Left ventricle myocardium inferior (tissue), 1 donor: ENCODE measurements at places on chromosomes 5 and 9. TPM values are rescaled to one million over a fixed set of nuclear protein-coding genes. Genes with fewer than 3 reads are reported as not detected.

DNA sequence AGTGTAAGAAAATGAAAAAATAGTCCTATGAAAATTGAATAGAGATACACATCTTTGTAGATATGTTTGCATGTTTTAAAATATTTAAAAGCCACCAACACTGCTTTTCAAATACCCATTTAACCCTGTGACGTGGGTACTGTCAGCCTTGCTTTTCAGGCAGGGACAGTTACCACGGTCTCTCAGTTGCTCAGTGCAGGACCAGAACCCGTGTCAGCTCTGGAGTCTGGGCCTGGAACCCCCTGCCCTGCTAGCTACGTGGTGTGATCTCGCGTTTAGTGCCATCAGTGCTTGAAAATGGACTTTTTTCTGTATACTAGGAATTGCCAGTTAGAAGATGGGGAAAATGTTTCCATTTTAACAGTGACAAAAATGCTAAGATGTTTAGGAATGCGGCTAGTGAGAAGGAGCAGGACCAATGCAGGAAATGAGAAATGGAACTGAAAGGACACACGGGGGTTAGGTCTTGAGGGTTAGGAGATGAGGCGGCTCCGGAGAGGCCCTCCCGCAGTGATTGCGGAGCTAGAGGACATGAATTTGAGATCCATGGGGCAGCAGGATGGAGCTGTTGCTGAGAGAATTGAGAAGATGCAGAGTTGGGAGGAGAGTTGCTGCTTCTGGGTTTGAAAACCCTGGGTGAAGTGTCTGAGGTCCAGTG, 13.7 kb downstream of the RNU6ATAC start:
- no peaks in the 10 kb centered on the region for H3K4me1 ChIP-seq
- H3K27me3 ChIP-seq: no peaks in the 10 kb centered on the region
- no peak overlapping the region for H3K4me3 ChIP-seq
- no peak for DNase-seq
- H3K27ac ChIP-seq: no peak overlapping the region
- peaks cover 99% of the 10 kb centered on the region for H3K36me3 ChIP-seq

GRCh38 chr9:110583237-110583636, 3.7 kb upstream of the SVEP1 start:
- H3K27ac ChIP-seq: no peak overlapping the region
- DNase-seq: no peak
- peaks cover 63% of the 10 kb centered on the region for H3K27me3 ChIP-seq
- no peak overlapping the region for H3K4me3 ChIP-seq
- H3K4me1 ChIP-seq: peaks cover 19% of the 10 kb centered on the region

- H3K36me3 ChIP-seq: no peaks in the 10 kb centered on the region
- H3K27ac ChIP-seq: no peak overlapping the region
- no peak overlapping the region for H3K4me3 ChIP-seq
- H3K4me1 ChIP-seq: no peaks in the 10 kb centered on the region
- no peak for DNase-seq
These were observed 44.7 kb upstream of the IZUMO3 start for GRCh38 chr9:24590432-24590831.

GRCh38 chr9:38431116-38431515, 6.9 kb upstream of the IGFBPL1 start:
- H3K27ac ChIP-seq: no peak overlapping the region
- DNase-seq: no peak
- H3K36me3 ChIP-seq: no peaks in the 10 kb centered on the region
- H3K4me3 ChIP-seq: no peak overlapping the region
- H3K4me1 ChIP-seq: no peaks in the 10 kb centered on the region

DNA sequence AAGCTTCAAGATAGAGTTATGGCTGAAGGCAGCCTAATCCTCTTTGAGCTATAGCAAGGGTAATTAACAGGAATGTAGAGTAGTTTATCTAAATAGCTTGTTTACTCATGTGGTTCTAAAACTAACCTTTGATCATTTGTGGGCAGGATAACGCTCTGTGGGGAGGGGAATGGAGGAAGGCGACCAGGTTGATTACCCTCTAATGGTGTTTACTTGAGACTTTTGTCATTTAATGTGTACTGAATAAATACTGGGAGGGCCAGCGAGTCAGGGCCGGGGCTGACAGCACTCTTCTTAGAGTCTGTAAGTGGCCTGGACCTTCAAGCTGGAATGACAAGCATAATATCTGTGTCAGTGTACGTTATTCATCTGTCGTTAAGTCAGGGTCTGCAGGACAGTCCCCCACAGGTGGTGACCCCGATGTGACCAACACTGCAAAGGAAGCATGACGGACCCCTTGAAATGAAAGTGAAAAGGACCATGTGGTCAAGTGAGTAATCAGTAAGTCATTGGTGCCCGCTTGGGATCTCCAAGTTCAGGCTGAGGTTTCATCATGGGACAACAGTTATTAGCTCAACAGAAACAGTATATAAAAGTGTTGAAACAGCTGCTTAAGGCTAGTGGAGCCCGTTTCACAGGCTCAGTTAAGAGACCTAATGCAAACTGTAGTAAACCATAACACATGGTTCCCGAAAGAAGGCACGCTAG, 162.6 kb downstream of the CPLANE1 start:
- no peaks in the 10 kb centered on the region for H3K4me1 ChIP-seq
- no peak overlapping the region for H3K27ac ChIP-seq
- H3K27me3 ChIP-seq: no peaks in the 10 kb centered on the region
- no peak for DNase-seq
- H3K36me3 ChIP-seq: peaks cover 15% of the 10 kb centered on the region

GRCh38 chr5:126938466-126938865, 91.9 kb downstream of the MARCHF3 start:
- no peaks in the 10 kb centered on the region for H3K36me3 ChIP-seq
- H3K4me3 ChIP-seq: no peak overlapping the region
- no peak for DNase-seq

The RLN1 gene
- not detected for total RNA-seq

The SMARCA2 gene
- total RNA-seq: 98.0 TPM

- no peak for DNase-seq
- no peaks in the 10 kb centered on the region for H3K36me3 ChIP-seq
- H3K4me1 ChIP-seq: no peaks in the 10 kb centered on the region
- peaks cover 26% of the 10 kb centered on the region for H3K27me3 ChIP-seq
These were observed 42.7 kb upstream of the PPP2R2B start for GRCh38 chr5:146921225-146921624.

GRCh38 chr5:73447530-73448462, 781 bp downstream of the FOXD1 start:
- H3K36me3 ChIP-seq: no peaks in the 10 kb centered on the region
- DNase-seq: no peak
- peaks cover 23% of the 10 kb centered on the region for H3K4me1 ChIP-seq
- H3K27ac ChIP-seq: no peak overlapping the region
- H3K4me3 ChIP-seq: peak overlapping the region; percentile 62
- H3K27me3 ChIP-seq: peaks cover 95% of the 10 kb centered on the region

The APBB3 gene
- 12.1 TPM for total RNA-seq

The AGXT2 gene
- total RNA-seq: not detected

The PDZD2 gene
- total RNA-seq: 120 TPM

The WDR38 gene
- not detected for total RNA-seq

DNA sequence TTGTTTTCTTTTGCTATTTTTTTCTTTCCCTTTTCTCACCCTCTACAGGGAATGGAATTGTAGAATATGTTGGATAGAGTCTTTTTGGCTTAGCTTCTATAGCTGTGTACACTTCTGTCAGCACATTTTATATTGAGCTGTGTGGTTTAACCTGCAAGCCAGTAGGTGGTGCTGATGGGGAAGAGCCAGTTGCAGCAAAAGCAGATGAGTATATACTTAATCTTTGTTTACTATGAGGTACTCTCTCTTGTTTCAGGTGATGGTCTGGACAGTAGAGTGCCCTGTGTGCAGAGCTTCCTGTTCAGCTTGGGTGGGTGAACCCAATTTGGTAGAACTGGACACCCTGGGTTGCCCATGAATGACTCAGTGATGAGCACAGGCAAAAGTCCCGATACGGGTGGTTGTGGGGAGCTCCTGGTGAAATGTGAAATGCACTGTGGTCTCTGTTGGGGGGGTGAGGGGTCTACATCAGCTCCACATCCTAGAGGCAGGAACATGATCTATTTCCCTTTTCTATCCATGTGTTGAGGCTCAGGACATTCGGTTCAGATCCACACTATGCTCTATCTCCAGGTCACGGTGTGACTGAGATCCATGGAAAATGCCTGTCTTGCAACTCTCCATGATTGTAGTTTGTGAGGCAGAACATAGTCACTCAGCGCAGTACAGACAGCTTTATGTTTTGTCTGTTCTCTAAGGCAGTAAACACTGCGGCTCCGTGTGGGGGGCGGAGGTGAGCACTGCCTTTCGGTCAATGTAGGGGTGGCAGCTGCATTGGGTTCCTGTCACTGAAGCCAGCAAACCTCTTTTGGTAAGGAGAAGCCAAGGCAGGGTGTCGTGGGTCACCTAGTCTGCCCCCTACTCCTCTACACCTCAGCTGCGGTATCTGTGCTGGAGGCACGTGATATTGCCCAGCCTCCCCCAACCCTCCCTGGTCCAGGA, 353.2 kb downstream of the PRR16 start:
- H3K36me3 ChIP-seq: no peaks in the 10 kb centered on the region
- H3K4me3 ChIP-seq: no peak overlapping the region
- DNase-seq: no peak
- H3K27ac ChIP-seq: no peak overlapping the region

DNA sequence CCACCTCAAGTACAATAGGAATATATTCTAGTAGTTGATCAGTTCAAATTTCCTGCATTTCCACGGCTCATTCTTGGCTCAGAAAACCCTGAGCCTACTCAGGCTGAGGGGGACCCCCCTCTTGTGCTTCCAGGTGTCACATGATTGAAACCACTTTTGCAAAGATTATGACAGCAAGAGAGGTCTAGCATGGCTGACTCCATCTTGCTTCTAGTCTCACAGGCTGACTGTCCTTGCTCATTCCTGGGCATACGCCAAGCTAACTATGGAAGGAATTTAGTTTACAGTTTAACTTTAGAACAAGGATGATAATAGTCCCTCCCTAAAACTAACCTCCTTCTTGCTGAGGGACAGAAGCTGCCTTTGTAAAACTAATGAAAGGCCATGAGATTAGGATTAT, 154.1 kb downstream of the SNX18 start:
- DNase-seq: no peak
- H3K4me3 ChIP-seq: no peak overlapping the region
- H3K27ac ChIP-seq: no peak overlapping the region
- no peaks in the 10 kb centered on the region for H3K4me1 ChIP-seq
- H3K27me3 ChIP-seq: no peaks in the 10 kb centered on the region

DNA sequence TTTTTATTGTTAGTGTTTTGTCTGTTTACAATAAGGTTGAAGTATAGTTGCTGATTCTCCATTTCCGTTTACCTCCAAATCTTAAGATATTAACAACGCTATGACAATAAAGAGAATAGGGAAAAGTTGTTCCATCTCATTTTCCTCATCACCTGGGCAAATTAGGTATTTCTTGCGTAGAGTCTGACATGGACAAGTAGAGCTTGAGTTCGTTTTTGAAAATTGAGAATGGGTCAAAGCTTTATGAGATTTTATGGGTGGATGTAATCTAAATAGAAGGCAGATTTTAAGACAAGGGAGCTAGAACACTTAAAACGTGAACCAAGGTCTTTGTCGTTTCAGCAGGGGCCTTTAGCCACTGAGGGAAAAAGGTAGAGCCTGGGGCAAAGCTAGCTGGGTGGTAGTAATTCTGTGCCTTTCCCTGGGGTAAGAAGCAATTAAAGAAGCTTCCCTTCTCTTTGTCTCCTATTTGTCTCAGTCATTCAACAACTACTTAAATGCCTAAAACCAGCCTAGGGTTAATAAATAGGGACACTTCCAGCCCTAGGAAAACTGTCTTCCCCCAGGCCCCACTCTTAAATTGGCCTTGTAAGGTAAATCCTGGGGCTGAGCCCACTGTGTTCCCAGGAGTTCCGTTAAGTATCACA, 551 bp upstream of the CAAP1 start:
- H3K36me3 ChIP-seq: no peaks in the 10 kb centered on the region
- H3K27me3 ChIP-seq: no peaks in the 10 kb centered on the region
- peaks cover 37% of the 10 kb centered on the region for H3K4me1 ChIP-seq

- DNase-seq: no peak
- H3K4me1 ChIP-seq: no peaks in the 10 kb centered on the region
- H3K27ac ChIP-seq: no peak overlapping the region
- H3K4me3 ChIP-seq: no peak overlapping the region
These were observed 22.5 kb upstream of the LAMC3 start for GRCh38 chr9:130986356-130986965.

DNA sequence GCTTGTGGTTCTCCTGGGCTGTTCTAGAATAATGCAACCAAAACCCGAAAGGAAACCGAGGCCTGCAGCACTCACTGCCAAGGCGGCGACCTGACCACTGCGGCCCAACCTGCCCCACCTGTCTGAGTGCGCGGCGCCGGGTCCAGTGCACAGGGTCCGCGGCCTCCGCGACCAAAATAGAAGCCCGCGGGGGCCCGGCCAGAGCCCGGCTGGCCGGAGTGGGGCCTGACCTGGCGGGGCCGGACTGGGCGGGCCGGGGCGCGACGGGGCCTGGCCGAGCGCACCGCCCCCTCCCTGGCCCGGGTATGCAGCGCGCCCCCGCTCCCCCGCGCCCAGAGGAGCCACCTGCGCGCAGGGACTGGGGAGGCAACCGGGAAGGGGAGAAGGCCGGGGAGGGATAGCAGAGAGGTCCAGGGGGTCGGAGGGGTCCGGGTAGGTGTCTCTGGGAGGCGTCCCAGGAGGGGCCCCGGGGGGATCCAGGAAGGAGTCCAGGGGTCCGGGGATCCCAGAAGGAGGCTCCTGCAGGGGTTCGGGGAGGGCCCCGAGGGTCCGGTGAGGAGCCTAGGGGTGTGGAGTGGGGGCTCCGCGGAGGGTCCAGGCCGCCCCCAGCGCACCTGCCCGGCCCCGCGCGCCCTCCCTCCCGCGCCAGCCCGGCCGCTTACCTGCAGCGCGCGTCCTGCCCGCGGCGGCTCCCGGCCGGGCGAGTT, 503 bp downstream of the SEMA4D start:
- no peak overlapping the region for H3K27ac ChIP-seq
- peaks cover 11% of the 10 kb centered on the region for H3K27me3 ChIP-seq
- H3K36me3 ChIP-seq: no peaks in the 10 kb centered on the region

The OGN gene
- total RNA-seq: 19.2 TPM

The TGFBR1 gene
- total RNA-seq: 12.3 TPM

The SHC3 gene
- 0.96 TPM for total RNA-seq

DNA sequence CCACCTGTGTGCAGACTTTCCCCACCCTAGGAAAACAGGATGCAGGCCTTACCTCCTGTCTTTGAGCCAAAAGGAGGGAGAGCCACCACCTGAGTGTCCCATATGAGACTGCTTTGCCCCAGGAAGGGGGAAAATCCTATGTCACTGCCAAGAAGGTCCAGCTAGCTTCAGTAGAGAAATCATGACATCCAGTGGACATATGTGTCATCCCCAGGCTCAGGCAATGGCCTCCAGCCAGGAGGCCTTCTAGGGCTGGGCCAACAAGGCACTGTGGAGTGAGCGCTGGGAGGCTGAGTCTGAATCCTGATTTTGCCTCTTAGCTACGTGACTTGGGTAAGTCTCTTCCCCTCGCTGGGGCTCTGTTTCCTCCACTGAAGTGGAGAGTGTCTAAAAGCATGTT, 60.2 kb downstream of the SMIM23 start:
- H3K4me1 ChIP-seq: peaks cover 48% of the 10 kb centered on the region
- H3K4me3 ChIP-seq: no peak overlapping the region
- DNase-seq: peak; percentile 51

GRCh38 chr9:34612788-34613390, 992 bp upstream of the RPP25L start:
- peak; percentile 68 for DNase-seq
- H3K4me3 ChIP-seq: peak overlapping the region; percentile 89
- peaks cover 45% of the 10 kb centered on the region for H3K36me3 ChIP-seq
- H3K4me1 ChIP-seq: peaks cover 33% of the 10 kb centered on the region
- no peaks in the 10 kb centered on the region for H3K27me3 ChIP-seq
- H3K27ac ChIP-seq: peak overlapping the region; percentile 95

The TEX53 gene
- total RNA-seq: not detected
